Transverse colon (tissue), 4 donors: ENCODE measurements at places on chromosomes 6 and 20. TPM values are rescaled to one million over a fixed set of nuclear protein-coding genes. Genes with fewer than 3 reads are reported as not detected.
A peak's percentile ranks its signal among the peaks of the same experiment; 100 is the strongest.

The ENPP3 gene
- total RNA-seq, result 19.5 TPM

DNA sequence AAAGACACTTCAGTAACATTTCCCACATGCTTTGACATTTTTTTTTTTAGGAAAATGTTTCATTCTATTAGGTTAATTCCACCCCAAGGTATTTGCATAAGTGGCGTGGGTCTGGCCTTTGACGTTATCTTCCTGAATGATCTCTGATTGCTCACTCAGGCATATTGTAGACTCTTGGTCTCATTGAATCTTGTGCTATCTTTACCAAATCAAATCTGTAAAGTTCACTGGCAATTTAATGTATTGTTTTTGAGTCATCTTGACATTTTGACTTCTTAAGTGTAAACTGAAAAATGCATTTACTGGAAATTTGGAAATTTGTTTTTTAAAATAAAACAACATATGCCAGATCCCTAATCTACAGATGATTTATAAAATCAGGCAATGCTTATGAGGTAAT lies 16.0 kb upstream of the VIP start:
- H3K36me3 ChIP-seq, result no peaks in the 10 kb centered on the region
- no peaks in the 10 kb centered on the region for H3K27me3 ChIP-seq
- H3K4me1 ChIP-seq, result no peaks in the 10 kb centered on the region
- no peak for DNase-seq

The SS18L1 gene
- total RNA-seq, result 23.2 TPM

GRCh38 chr20:45012682-45013302 lies 46.5 kb downstream of the STK4 start:
- H3K4me3 ChIP-seq, result no peak overlapping the region
- peaks cover 11% of the 10 kb centered on the region for H3K36me3 ChIP-seq
- no peak for DNase-seq
- peaks cover 47% of the 10 kb centered on the region for H3K4me1 ChIP-seq
- H3K27me3 ChIP-seq, result no peaks in the 10 kb centered on the region
- H3K27ac ChIP-seq, result no peak overlapping the region

GRCh38 chr6:43668151-43669028 lies 19.2 kb downstream of the MRPS18A start:
- DNase-seq, result peak; percentile 70
- peak overlapping the region; percentile 55 for H3K27ac ChIP-seq
- peaks cover 12% of the 10 kb centered on the region for H3K4me1 ChIP-seq
- no peaks in the 10 kb centered on the region for H3K27me3 ChIP-seq

DNA sequence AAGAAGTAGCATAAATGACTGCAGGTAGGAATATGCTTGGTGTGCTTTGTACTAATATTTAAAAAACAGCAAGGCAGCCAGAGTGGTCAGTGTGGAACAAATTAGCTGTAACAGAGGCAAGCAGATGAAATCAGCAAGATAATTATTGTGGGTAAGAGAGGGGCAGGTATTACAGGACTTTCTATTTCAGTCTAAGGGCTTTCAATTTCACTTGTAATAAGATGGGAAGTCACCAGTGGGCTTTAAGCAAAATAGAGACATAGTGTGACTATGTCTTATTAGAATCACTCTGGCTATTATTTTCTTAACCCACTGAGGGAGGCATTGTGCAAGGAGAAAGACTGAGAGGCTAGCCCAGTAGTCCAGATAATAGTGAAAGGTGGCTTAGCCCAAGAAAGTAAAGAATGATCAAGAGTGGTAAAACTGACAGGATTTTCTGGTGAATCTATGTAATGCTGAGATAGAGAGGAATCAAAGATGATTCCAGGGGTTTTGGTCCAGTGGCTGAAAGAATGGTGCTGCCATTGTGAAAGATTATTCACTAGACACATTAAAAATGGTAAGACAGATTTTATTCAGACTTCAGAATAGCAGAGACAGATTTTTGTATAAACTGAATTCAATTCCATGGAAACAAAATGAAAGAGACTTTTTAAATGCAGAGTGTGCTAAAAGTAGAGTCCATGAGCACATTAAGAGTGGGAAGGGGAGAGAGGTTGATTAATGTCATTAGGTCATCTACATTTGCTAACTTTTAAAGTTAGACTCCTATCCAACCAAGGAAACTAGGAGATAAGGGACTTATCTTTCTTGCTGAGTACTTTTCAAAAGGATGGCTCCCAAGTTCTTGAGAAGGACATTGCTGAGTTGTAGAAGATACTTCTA lies 1136.0 kb downstream of the HACE1 start:
- H3K36me3 ChIP-seq, result no peaks in the 10 kb centered on the region
- H3K27me3 ChIP-seq, result no peaks in the 10 kb centered on the region
- DNase-seq, result no peak
- H3K4me3 ChIP-seq, result no peak overlapping the region
- H3K4me1 ChIP-seq, result no peaks in the 10 kb centered on the region

GRCh38 chr6:134245706-134246105 lies 72.2 kb downstream of the SGK1 start:
- no peaks in the 10 kb centered on the region for H3K4me1 ChIP-seq
- H3K36me3 ChIP-seq, result no peaks in the 10 kb centered on the region
- DNase-seq, result no peak
- H3K27me3 ChIP-seq, result no peaks in the 10 kb centered on the region

DNA sequence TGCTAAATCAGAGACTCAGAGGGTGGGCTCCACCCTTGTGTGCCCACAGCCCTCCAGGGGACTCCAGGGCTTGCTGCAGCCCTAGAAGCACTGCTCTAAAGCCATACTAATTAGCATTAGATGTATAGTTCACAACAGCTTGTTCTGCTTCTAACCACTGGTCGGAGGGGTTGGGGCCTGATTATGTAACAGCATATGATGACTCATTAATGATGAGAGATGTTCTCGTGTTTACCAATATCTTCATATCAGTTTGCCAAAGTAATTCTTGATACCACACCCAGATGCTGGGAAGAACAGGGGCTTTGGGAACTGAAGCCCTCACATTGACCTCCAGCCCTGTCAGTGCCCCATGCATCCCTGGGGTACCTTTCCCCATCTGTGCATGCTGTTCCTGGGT lies 104.1 kb upstream of the FOXA2 start:
- H3K4me3 ChIP-seq, result no peak overlapping the region
- no peaks in the 10 kb centered on the region for H3K36me3 ChIP-seq
- H3K4me1 ChIP-seq, result peaks cover 3% of the 10 kb centered on the region
- no peak for DNase-seq

GRCh38 chr20:17485017-17485416 lies 46.2 kb downstream of the BFSP1 start:
- no peak overlapping the region for H3K27ac ChIP-seq
- peaks cover 15% of the 10 kb centered on the region for H3K27me3 ChIP-seq
- no peaks in the 10 kb centered on the region for H3K36me3 ChIP-seq

DNA sequence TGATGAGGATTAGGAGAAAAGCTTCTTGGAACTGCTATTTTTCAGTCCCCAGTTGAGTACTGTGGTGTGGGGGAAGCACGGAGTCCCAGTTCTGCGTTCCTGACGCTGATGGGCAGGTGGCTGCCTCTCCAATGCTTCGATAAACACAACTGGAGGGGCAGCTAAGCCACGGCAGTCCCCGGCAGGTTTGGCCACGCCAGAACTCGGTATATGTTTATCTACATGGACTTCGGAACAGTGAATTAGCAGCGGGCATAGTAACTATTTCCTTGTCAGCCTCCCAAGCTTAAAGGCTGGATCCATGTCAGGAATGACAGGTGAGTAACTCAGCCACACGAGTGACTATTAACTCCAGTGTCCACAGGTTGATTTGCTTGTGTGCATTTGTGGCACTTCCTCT lies 354.4 kb downstream of the ZFAND3 start:
- no peaks in the 10 kb centered on the region for H3K4me1 ChIP-seq
- H3K36me3 ChIP-seq, result no peaks in the 10 kb centered on the region
- no peaks in the 10 kb centered on the region for H3K27me3 ChIP-seq
- peak; percentile 51 for DNase-seq
- no peak overlapping the region for H3K27ac ChIP-seq
- H3K4me3 ChIP-seq, result no peak overlapping the region

The HLA-DOA gene
- total RNA-seq, result 3.7 TPM

DNA sequence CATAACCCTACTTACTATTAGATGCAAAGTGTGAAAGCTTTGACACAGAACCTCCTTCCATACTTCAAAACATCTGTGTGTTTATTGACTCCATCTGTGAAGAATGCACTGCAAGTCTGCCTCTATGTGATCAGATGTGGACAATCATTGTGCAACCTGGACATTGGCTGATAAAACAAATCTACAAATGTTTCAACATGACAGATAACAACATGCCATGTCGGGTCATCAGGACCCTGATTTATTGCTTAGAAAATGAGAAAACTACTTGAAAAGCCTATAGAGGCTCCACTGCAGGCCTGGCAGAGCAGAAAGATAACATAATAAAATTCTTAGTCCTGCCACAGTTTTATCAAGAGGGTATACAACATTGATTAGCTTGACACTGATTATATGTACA lies 1286.4 kb downstream of the GRIK2 start:
- H3K4me1 ChIP-seq, result no peaks in the 10 kb centered on the region
- H3K27ac ChIP-seq, result no peak overlapping the region
- H3K4me3 ChIP-seq, result no peak overlapping the region
- DNase-seq, result no peak
- no peaks in the 10 kb centered on the region for H3K36me3 ChIP-seq

The TGM3 gene
- not detected for total RNA-seq

The GNMT gene
- total RNA-seq, result not detected

DNA sequence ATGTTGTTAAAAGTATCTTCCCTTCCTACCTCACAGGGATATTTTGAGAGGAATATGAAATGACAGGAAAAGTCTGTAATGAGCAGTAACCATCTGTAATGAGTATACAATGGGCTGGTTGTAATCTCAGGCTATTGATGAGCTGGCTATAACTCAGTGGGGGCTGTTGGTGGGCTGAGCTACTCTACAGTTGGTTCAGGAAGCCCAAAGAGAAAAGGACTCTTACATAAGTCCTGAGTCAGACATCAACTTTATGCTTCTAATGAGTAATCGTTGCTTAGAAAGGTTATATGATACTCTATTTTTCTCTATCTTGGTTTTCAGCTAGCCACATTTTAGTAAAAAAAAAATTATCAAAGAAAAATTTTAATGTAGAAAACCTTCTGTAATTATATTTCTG lies 26.4 kb downstream of the ZNF391 start:
- no peak for DNase-seq
- H3K27me3 ChIP-seq, result no peaks in the 10 kb centered on the region
- H3K27ac ChIP-seq, result no peak overlapping the region
- no peaks in the 10 kb centered on the region for H3K4me1 ChIP-seq
- no peak overlapping the region for H3K4me3 ChIP-seq
- H3K36me3 ChIP-seq, result no peaks in the 10 kb centered on the region

The STAU1 gene
- total RNA-seq, result 79.7 TPM

DNA sequence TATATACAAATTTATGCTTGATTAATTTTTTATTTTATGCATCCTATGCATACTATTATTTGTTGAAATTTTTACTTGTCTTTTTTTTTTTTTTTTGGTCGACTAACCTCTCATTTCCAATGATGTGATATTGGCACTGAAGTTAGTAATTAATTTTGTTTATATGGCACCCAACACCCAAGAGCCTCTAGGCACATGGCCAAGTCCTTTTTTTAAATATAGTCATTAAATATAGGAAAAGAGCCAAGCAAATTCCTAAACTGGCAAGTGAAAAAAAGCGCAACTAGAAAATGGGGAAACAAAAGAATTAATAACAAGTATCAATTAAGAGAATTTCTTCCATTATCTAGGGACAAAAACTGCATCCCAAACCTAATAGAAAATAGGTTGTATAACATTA lies 85.5 kb upstream of the HS3ST5 start:
- no peaks in the 10 kb centered on the region for H3K27me3 ChIP-seq
- no peak for DNase-seq
- H3K4me3 ChIP-seq, result no peak overlapping the region
- H3K4me1 ChIP-seq, result no peaks in the 10 kb centered on the region

The IBTK gene
- total RNA-seq, result 34.2 TPM

DNA sequence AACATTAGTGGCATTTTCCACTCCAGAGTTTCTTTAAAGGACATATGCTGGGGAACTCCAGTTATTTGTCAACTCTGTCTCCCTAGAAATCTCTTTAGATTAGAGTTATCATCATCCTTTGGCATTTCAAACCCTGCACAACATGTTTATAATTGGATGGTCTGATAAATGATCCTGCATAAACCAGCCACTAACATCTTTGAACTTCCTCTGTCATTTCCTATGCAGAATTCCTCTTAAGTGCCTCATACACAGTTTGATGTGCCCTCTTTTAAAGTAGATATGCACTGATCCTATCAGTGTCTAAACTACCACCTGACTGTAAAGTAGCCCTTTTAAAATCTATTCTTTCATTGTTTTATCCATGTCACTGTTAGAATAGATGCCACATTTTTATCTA lies 306.3 kb upstream of the IRAK1BP1 start:
- H3K27ac ChIP-seq, result no peak overlapping the region
- H3K4me3 ChIP-seq, result no peak overlapping the region
- DNase-seq, result no peak
- H3K27me3 ChIP-seq, result no peaks in the 10 kb centered on the region
- no peaks in the 10 kb centered on the region for H3K36me3 ChIP-seq
- no peaks in the 10 kb centered on the region for H3K4me1 ChIP-seq
